Right renal pelvis (tissue), 4 donors: ENCODE measurements at places on chromosomes 12 and 14.

DNA sequence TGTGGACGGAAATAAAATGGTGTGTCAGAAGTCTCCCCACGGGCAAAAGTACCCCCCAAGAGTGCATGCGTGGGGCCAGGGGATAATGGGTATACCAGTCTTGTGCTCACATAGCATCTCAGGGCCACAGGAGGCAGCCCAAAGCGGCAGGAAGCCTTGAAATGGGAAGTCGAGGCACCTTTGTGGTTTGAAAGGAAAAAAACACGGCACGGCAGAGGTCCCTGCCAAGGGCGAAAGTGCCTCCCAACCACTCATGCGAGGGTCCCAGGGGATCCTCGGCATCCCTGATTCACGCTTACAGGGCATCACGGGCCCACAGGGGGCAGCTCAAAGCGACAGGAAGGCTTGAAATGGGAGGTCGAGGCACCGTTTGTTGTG is 583.2 kb downstream of the ALG10 start:
- DNase-seq, result no peak

- no peak for DNase-seq
These were observed 820 bp upstream of the SMAGP start for GRCh38 chr12:51270951-51271518.

GRCh38 chr12:122336015-122336946 is 70.0 kb upstream of the VPS33A start:
- no peak for DNase-seq

DNA sequence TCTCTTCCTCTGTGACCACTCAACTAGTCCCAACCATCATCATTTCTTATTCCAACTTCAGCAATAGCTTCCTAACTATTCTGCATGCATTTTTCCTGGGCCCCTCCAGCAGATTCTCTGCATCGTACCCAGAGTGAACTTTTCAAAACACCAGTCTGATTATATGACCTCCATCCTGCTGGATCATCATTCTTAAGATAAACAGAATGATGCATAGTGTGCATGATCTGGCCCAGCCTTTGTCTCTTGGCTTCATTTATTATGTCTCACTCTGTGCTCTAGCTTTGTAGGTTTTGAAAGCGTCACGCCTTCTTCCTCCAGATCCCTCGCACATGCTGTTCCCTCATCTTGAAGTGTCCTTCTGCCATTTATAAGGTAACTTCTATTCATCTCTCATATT is 46.3 kb upstream of the SLC38A4 start:
- DNase-seq, result no peak

DNA sequence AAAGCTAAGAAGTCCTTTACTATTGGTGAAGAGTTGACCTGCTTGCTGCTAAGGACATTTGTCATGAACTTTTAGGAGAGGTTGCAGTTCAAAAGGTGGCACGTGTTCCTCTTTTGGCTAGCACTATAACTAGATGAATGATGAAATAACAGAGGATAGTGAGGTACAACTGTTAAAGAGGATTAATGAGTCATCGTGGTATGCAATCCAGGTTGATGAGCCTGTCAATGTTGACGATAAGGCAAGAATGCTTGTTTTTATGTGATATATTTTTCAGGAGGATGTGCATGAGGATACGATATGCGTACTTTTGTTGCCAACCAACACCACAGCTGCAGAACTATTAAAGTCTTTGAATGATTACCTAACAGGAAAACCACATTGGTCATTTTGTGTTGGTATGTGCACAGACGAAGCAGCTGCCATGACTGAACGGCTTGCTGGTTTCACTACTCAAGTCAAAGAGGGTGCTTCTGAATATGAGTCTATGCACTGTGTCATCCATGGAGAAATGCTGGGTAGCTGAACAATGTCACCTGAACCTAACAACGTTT is 10.6 kb downstream of the CEP128 start:
- DNase-seq, result no peak

DNA sequence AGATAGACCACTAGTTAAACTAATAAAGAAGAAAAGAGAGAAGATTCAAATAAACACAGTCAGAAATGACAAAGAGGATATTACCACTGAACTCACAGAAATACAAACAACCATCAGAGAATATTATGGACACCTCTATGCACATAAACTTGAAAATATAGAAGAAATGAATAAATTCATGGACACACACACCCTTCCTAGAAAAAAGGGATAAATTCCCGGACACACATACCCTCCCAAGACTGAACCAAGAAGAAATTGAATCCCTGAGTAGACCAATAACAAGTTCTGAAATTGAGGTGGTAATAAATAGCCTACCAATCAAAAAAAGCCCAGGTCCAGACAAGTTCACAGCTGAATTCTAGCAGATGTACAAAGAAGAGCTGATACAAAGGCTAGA is 187.9 kb downstream of the SEC23A start:
- no peak for DNase-seq

DNA sequence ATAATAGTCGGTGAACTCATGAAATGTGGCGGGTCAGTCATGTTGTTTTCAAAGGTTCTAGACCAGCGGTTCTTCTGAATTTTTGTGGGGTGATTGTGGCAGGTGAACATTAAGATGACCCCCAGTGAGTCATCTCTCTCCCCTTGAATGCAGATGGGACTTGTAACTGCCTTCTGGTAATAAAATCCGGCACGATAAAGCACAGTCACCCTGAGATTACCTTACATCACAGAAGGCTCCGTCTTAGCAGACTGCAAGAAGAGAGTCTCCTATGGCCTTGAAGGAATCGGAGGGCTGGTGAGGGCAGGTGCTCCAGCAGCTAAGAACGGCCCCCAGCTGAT is 189.6 kb downstream of the FOXN3 start:
- no peak for DNase-seq

DNA sequence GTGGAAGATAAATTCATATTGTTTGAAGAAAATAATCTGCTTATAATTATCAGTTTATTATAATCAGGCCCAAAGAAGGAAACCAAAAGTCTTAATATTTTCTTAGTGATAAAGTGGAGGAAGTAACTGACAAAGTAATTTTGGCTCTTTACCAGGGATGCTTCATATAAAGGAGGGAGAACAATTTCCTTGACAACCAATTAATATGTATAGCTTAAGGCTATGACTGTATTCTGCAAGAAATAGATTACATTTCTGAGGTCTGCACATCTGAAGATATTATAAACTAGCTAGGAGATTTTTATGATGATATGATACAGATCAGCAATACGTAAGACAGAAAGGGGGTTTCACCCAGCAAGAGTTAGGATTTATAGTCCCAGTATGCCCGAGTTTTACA is 90.8 kb downstream of the BICD1 start:
- no peak for DNase-seq

DNA sequence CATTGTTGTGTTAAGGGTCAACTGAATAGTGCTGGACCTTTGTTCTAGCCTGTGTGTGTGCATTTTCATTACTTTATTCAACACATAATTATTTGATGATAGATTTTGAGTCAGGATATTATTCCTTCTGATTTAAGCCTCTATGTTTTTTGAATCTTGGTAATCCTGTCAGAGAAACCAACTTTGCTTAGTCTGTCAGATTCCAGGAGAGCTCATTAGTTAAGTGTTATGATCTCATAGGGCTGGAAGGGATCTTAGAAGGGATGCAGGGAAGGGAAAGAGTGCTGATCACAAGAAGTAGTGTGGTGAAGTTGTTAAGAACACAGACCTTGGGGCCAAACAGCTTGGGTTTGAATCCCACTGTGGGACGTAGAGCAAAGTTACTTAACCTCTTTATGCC is 52.9 kb downstream of the SCN8A start:
- no peak for DNase-seq

DNA sequence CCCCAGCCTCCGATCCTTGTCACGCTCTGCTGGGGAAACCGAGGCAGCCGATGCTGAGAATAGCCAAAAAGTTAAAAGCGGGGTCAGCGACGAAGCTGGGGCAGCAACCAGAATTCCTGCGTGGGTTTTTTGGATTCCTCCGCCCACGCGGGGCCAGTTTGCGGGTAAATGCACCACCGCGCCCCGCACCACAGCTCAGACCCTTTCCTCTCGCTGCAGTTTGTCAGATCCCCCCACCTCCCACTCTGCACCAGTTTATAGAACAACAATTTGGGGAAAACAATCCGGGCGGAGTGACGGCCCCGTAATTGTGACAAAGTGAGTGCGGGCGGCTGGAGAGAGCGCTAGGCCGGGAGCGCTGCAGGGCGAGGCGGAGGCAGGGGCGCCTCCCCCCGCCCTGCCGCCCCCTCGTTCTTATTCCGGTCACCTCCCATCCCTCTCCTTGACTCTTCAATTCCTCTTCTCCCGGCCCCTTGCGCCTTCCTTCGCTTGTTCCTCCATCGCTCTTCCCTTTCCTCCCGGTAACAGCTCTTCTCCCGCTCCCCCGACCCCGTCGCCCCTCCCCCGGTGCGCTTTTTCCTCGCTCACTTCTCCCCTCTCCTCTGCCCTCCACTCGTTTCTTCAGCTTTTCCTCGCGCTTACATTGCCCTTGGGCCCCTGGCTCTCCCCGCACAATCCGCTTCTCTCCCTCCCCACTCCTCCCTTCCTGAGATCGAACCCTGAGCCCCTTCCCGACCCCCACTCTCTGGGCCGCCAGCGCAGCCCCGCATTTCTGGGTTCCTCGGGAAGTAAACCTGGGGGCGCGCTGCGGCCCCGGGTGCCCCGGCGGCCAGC is 646 bp upstream of the DNAJC22 start:
- no peak for DNase-seq

GRCh38 chr12:65171870-65172269 is 2.5 kb downstream of the LEMD3 start:
- DNase-seq, result no peak

GRCh38 chr14:100261621-100262020 is 22.7 kb downstream of the YY1 start:
- no peak for DNase-seq

DNA sequence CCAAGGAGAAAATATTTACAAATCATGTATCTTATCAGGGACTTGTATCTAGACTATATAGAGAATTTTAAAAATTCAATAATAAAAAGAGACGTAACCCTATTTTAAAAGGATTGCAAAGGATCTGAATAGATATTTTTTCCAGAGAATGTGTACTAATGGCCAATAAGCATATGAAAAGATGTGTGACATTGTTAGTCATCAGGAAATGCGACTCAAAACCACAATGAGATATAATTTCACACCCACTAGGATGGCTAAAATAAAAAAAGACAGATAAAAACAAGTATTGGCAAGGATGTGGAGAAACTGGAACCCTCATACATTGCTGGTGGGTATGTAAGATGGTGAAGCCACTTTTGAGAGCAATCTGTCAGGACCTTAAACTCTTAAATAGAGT is 141.9 kb upstream of the BMP4 start:
- DNase-seq, result no peak
